ENCODE measurements at places on chromosomes 16 and 17.

DNA sequence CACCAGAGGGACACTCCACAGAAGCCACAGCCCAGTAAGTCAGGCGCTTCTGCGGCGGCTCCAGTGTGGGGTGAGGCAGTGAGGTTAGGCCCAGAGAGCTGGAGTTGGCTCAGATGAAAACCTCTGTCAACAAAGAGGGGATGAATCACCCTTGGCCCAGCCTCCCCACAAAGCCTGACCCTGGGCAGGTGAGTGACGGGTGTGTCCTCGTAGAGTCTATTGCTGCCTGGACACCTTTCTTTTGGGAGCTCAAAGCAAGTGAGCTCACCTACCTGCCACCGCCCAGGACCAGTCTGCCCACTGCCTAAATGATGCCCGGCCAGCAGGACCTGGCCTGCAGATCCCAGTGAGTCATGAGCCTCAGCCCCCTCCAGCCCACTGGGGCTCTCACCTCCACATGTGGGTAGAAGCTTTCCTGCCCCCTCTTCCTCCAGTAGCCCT, 24.9 kb upstream of the DBNDD1 start:
- no peak for DNase-seq

DNA sequence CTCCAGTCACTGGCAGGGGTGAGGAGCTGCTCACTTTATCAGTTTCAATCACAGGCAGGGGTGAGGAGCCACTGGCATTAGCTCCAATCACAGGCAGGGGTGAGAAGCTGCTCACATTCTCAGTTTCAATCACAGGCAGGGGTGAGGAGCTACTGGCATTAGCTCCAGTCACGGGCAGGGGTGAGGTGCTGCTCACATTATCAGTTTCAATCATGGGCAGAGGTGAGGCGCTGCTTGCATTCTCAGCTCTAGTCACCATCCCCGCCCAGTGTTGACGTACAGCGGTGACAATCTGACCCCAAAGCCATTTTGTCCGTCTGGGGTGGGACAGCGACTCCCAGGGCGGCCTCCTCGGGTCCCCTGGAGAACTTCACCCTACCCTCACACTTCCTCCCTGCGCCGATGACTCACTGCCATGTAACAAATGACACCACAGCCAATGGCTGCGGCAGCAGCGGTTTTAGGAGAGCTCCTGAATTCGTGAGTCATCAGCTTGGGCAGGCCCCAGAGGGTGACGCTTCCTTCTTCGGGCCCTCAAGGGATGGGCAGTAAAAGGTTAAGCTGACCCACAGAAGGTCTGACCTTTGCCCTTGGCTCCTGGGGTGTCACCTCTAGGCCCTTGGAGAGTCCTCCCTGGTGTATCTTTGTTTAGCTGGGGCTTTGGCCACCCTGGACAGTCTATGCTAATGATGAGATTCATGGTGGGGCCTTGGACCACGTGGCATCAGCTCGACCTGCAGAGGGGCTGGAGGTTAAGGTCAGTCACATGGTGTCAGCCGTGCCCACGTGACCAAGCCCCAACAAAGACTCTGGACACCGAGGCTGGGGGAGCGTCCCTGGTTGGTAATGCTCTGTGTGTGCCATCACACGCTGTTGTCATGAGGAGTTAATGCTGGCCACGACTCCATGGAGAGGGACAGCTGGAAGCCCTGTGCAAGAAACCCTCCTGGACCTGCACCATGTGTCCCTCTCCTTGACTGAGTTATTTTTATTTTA, 171.7 kb downstream of the C16orf95 start:
- DNase-seq, result no peak

- DNase-seq, result no peak
These were observed 23.2 kb downstream of the CDH3 start for GRCh38 chr16:68668266-68668665.

DNA sequence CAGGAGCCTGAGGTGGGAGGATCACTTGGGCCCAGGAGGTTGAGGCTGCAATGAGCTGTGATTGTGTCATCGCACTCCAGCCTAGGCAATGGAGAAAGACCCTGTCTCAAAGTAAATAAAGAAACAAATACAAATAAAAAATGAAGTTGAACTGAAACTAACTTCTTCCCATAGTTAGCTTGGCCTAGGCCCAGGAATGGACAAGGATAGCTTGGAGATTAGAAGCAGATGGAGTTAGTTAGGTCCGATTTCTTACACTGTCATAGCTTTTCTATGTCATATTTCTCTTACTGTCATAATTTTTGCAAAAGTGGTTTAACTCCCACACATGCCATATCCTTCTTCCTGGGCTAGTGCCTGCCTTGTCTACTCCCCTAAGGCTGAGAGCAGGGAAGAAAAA, 154.7 kb upstream of the CACNG3 start:
- no peak for DNase-seq
